Kidney tubule cell (primary cell): ENCODE measurements at places on chromosomes 13 and 19.

DNA sequence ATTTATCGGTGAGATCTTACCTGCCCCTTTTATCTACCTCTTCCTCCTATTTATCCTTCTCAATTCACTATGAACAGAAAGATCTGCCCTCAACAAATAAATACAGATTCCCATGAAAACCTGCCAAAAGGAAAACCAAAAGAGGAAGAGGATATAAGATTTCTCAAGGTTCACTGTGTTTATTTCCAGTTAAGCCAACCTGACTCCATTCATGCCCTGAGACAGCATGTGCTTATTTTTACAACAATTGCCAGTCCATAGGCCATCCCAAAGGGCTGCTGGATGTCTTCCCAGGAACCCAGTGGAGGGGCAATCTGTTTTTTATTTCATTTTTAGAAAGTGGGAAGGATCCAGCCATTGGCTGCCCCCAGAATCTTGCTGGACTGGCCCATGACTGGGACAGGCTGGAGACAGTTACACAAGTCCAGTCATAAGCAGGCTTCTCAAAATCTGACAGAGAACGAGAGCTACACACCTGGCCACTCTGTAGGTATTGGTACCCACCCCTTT is 209.1 kb downstream of the IRS2 start:
- DNase-seq = no peak

GRCh38 chr13:109776575-109776974 is 9.8 kb downstream of the IRS2 start:
- DNase-seq = no peak

DNA sequence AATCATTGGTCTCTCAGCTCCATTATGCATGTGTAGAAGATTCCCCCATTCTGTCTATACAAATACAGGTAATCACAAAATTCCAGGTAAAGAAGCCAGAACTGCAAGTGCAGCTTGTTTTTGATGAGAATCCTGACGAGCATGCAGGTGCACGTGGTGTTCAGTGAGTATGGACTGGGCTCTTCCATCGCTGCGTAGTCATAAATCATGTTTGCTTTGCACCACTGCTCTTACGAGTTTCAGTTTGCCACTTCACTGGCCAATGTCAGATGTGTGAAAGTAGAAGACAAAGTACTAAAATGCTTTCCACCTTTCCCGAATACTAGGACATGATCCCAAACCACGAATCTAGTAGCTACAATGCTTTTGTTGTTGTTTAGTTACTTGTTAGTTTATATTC is 390.7 kb downstream of the LIG4 start:
- peak; percentile 56 for DNase-seq

GRCh38 chr13:32107474-32107873 is 75.9 kb downstream of the FRY start:
- DNase-seq = no peak

DNA sequence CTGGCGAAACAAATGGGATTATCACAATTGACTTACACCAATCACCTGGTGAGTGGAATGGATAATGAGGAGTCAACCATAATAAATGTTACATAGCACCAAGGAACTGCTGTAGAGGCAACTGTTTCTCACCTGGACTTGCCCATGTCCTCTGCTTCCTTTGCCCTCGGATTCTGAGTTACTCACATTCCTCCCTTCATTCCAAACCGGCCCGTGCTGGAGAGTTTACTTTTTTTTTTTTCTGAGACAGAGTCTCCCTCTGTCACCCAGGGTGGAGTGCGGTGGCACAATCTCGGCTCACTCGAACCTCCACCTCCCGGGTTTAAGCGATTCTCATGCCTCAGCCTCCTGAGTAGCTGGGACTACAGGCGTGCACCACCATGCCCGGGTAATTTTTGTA is 41.5 kb upstream of the TSC22D1 start:
- DNase-seq = no peak

DNA sequence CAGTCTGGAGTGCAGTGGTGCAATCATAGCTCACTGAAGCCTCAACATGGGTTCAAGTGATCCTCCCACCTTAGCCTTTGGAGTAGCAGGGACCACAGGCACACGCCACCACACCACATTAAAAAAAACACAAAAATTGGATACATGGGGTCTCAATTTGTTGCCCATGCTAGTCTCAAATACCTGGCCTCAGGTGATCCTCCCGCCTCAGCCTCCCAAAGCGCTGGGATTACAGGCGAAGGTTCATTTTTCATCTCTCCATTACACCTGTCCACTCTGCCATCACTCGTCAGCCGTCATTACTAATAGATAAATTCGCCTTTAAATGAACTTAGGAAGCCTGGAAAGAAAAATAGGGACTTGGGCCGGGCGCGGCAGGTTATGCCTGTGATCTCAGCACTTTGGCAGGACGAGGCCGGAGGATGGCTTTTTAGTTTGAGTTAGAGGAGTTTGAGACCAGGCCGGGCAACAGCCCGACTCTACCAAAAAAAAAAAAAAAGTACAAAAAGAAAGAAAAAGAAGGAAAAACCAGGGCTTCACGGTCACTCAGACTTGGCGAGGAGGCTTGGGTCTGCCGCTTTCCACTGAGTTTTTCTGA is 685 bp upstream of the SUPT5H start:
- peak; percentile 30 for DNase-seq

GRCh38 chr13:106588367-106588766 is 20.4 kb upstream of the ARGLU1 start:
- no peak for DNase-seq

DNA sequence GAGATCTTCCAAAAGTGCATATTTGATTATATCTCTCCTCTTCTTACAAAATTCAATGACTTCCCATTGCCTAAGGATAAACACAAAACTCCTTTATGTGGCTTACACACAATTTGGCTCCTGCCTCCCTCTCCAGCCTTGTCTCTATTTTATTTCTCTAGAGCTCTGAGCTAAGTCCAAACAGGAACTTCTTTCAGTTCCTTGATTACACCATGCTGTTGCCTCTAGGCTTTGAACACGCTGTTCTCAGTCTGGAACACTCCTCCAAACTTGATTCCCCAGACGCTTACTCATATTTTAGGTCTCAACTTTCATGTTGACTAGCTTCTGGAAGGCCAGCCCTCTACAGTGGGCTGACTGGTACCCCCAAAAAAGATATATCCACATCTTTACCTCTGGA is 258.5 kb downstream of the COG6 start:
- no peak for DNase-seq

GRCh38 chr19:45607071-45608029 is 5.3 kb upstream of the GPR4 start:
- DNase-seq = peak; percentile 70

DNA sequence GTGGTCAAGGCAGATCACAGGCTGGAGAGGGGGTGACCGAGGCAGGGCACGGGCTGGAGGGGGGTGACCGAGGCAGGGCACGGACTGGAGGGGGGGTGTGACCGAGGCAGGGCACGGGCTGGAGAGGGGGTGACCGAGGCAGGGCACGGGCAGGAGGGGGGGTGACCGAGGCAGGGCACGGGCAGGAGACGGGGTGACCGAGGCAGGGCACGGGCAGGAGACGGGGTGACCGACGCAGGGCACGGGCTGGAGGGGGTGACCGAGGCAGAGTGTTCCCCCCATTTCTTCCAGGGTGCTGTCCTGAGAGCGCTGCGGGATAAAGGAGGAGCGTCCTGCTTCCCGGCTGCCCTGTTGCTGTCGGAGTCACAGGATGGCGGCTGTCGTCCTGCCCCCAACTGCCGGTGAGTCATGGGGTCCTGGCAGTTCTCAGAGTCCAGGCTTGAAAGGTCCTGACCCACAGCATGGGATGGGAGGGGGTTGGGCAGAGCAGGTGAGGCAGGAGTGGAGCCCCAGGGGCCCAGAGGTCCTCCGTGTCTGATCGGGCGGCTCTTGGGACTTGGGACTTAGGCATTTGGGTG is 5.3 kb downstream of the ZNF557 start:
- DNase-seq = no peak

DNA sequence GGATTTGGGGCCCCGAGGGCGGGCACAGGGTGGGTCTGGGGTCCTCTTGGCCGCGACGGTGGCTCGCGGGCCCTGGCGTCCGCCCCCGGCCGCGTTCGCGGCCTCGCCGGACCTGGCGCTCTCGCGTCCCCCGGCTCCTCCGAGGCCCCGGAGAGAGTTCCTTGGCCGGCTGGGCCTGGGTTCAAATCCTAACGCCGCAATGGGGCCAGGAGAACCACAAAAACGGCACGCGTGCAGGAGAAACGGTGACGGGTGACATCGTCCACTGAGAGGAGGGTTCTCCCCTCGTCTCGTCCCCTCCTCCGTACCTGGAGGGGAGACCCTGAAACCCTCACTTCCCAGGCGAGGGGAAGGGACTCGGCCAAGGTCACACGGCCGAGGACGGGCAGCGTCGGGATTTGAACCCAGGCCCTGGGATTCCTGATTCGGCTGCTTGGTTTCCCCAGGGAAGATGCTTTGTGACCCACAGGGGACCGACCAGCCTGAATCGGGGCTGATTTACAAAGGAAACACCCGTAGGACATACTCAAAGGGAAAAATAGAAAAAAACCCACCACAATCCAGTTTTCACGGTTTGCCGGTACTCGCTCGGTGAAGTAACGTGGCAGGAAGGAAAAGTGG is 624 bp downstream of the SAFB start:
- DNase-seq = peak; percentile 11

DNA sequence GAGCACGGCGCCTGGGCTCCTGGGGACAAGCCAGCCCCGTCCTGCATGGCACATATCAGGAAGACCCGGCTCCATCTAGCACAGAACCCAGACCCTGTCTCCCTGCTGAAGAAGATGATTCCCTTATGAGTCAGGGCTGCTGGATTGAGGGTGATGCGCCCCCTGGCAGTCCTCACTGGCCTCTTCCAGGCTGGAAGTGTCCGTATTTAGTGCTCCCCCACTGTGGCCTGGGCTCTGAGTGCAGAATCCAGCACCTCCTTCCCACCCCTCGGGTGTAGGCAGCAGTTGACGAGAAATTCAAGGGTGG is 14.9 kb downstream of the COMP start:
- peak; percentile 46 for DNase-seq

- DNase-seq = peak; percentile 79
Measured at GRCh38 chr19:49157445-49158224, at the start of gene TRPM4. Gene TRPM4 (plus strand): TSS chr19:49157792. CDS start chr19:49157867, 75 bp downstream.

DNA sequence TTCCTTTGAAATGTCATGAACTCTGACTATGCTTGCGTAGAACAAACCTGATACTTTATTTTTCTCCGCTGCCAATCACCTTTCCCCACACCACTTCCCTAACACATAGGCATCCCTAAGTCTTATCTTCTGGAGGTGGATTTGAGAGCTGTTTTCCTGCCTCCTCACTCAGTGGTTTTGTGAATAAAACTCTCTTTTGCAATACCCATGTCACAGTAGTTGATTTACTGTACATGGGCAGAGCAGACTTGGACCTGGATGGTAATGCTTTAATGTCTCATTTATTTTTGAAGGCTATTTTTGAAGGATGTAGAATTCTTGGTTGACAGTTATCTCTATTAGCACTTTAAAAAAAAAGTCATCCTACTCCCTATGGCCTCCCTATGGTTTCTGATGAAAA is 881.8 kb downstream of the SLITRK5 start:
- no peak for DNase-seq

DNA sequence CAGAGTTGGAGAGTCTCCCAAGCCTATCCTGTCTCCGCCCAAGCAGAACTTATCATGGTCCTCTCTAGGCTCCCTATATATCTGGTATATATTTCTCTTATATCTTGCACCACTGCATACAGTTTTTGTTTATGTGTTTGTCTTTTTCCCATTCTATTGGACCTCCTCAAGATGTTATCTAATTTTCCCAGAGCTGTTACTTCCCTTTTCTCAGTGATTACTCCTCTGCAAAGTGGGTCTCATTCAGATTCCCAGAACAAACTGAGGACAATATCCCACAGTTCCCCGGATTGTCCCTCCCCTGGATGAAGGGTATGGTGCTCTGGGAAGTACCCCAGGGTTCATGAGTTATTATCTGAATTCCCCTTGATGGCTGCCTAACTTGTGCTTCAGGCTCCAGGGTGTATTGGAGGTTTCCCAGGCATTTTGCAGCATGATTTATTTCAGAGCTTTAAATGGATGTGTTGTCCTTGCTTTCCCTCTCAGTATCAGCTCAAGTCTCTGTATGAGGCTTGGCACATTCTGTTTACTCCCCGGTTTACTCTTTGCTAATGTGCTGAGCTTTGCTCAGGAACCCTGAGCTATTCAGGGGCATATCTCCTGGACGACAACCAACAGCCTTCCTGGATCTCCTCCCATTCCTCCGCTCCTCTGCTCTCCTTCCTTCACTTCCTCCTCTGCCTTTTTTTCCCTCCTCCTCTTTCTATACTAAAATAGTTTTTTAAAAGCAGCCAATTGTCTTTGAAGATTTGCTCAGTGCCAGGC is 329.3 kb downstream of the SPRY2 start:
- no peak for DNase-seq

GRCh38 chr13:76245920-76246319 is 609.8 kb downstream of the LMO7 start:
- DNase-seq = no peak

DNA sequence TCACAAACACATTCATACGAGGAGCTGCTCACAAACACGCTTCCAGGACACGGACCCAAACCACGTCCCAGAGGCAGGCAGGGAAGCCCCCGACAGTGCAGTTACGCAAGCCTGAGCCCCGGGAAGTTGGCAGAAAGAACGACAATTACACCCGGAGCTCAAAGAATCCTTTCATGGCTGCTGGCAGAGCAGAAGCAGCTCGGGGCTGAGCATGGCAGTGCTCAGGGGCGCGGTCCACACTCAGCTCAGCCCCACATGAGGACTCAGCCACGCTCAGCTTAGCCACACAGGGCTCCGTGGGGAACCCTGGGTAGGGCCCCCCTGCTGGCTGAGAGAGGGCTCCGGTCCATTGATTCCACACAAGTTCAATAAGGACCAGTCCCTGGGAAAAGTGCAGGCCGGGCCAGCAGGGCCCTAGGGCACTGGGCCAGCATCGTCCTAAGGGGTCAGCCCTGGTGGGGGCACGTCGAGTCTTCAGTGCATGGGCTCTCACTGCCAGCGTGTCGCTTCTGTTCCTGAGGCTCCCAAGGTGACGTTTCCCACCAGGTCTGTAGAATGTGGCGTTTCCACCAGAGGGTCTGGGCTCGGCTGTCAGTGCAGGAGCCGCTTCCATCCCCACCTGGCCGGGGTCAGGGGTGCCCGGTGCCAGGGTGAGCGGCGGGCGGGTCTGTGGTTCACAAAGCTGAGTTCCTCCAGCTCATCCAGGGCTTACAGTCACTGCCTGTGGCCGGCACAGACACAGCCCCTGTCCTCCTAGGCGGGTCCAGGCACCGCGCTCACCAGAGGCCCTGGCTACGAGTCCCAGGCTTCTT is 23.1 kb downstream of the GAS6 start:
- DNase-seq = no peak
